ENCODE measurements at places on chromosomes 1 and 21.

- DNase-seq, result no peak
Observed at GRCh38 chr1:193411215-193411614, 224.8 kb upstream of the B3GALT2 start.

DNA sequence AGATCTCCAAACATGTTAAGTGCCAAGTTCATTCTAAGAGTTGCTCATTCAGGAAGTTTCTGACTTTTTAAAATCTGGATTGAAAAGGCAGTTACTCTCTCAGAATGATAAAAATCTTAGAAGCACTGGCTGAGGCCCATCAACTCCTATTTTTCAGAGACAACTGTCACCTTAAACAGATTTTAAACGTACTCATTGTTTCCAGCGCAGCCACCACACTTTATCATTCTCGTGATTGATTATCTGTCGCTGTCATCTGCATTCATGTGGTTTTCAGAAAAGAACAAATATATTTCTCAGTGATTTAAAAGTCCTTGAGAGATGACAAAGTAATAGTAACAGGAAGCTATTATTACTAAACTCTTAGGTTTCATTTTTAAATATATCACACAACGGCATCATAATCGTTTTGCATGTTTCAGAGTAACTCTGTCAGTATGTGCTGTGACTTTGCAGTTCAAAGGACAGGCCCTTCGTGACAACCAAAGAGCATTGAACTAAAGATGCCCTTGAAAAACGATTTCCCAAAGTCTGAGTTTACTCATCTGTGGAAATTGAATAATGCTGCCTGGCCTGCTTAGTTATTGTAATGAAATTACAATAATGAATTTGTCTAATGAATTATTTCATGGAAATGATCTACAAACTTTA is 14.9 kb upstream of the KCNK1 start:
- no peak for DNase-seq

DNA sequence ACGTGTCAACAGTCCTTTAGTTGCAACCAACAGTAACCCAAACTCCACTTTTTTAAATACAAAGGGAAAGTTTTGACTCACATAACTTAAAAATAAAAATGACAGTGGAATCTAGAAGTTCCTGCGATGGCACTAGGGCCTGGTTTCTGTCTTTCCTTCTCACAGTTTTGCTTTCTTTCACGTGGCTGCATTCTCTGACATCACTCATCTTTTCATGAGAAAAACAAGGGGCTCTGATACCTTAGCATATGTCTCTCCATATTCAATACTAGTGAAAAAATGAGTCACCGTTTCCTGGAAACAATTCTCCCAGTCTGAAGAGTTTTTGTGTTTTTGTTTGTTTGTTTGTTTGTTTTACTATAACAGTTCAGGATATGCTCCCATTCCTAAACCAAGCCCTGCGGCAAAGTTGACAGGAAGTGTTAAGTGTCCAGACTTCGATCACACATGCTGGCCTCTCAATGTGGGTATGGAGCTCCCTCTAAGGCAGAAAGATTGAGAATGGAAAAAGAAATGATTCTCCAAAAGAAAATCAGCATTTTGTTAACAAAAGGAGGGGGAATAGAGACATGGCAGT is 483.3 kb downstream of the TTLL7 start:
- no peak for DNase-seq

GRCh38 chr1:229230140-229230892 is 40.6 kb upstream of the RAB4A start:
- no peak for DNase-seq

DNA sequence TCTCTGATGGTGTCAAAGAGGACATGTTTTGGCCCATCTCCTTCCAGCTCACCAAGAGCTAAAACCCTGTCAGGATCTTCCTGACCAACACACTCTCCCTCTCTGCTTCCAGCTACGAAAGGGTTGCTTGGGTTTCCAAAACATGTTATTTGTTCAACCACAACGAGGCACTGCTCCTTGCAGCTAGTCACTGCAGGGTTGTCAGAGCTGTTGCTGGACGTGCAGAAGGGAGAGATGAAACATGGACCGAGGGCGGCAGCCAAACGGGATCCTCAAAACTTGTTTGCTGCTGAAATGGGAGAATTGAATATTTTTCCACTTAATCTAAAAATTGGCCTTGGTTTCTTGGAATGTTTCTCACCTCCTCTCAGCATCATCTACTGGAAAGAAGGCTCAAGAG is 12.4 kb downstream of the ZBTB18 start:
- no peak for DNase-seq

DNA sequence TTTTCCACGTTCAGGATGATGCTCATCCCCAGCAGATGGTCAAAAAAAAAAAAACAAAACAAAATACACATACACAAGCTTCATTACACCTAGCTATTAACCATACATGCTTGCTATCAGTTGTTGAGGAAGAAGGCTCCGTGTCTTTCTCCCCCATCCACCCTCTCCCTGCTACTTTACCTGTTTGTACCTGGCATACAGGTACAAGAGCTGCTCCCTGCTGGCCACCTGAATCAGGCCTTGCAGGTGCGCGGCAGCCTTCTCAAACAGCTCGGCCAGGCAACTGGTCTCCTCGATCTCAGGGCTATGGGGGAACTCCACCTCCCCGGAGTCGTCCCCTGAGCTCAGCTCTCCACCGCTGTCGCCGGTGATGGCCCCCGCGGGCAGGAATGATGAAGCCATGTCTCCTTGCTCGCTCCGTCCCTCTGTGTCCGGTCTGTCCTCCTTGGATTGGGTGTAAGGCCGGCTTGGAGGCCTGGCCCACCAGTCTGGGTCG is 464 bp downstream of the ACBD6 start:
- DNase-seq, result no peak

DNA sequence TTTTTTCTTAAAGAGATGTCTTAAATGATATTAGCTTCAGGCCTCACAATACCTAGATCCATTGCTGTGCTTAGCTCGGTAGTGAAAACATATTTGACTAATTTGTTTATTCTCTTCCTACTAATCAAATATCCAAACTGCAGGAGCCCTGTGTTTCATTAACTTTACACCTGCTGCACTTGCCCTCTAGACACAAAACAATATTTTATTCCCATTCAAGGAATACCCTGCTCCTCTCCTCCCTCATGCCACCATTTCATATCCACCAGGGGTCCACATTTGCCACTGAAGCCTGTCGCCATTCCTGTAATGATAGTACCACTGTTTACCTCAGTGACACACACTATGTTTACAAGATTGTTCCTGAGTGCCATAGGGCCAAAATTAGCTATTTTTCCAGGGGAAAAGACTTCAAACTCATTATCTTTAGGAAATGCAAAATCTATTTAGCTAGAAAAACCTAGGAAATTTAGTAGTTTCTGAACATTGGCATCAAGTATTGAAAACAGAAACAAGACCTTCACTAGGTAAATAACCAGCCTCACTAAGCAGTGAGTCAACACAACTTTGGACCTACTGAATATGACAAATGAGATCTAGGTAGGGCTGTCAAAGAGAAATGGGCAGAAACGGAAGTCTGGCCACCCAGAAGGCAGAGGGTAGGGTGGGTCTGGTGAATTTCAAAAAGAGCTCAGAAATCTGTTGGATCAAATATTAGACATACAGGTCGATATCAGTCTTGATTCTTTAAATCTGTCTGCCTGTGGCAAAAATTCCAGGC is 134.6 kb upstream of the KCNK1 start:
- DNase-seq, result no peak

DNA sequence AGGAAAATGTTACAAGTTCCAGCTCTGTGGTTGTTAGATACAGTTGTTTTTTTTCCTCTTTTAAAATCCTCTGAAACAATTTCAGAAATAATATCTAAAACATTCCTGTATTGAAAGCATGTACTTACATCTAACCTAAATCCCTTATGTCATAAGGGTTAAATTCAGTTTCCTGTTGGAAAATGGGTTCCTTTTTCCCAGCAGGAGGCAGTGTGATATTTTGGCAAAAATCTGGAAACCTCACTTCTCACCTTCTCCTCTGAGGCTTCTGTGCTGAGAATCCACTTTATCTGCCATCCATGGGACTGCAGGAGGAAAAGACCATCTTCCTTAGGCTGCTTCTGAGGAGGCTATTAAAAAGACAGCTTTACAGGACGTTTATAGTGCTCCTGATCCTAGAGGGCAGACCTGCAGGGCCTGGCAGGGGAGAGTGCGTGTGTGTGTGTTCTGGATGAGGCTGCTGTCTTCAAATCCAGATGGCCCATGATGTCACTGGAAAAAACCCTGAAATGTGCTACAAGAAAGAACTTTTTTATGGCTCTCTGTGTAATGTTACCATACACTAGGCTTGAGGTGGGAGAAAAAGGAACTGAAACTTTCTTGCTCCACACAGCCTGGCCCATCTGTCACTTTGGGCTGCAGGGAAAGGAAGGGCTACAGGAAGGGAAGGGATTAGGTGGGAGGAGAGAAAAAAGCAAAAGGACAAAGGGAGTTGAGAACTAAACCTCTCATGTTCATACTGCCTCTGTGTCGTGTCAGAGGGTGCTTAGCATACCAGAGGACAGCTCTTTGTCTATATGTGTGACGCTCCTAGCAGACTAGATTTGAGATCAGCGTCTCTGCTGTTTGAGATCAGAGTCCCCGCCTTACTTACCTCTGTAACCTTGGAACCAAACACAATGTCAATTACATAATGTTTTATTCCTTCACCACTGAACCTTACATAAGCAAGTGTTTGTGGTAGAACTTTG is 379.2 kb upstream of the SPAG17 start:
- no peak for DNase-seq

DNA sequence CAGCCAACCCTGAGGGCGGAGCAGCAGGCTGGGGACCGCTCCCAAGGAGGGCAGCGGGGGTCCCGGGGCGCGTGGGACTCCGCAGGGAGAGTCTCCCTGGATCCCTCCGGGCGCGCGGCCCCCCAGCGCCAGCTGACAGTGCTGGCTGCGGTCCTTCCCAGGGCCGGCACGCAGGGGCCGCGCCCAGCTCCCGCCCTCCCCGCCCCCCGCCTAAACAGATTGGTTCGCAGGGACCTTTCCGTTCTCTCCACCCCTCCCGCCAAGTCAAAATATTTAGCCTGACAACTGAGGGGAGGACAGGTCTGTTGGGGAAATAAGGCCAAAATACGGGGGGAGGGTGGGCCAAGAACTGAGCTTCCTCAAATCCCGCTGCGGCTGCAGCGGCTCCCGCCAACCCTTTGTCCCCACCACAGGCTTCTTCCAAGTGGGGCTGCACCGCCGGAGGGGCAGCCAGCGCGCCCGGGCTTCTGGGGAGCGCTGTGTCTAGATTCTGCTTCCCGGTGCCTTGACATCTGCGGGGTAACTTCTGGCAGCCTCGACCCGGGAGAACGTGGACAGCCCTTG is at the start of gene INSRR:
TSS of gene INSRR (minus strand) at position 159 of the 564 bp plus-strand sequence. CDS start 496 bp downstream, outside the sequence.
- DNase-seq, result no peak

- DNase-seq, result no peak
Observed at GRCh38 chr1:177863796-177864195, 106.1 kb downstream of the SEC16B start.

- DNase-seq, result no peak
Observed at GRCh38 chr1:25467193-25467592, 36.5 kb downstream of the MACO1 start.

DNA sequence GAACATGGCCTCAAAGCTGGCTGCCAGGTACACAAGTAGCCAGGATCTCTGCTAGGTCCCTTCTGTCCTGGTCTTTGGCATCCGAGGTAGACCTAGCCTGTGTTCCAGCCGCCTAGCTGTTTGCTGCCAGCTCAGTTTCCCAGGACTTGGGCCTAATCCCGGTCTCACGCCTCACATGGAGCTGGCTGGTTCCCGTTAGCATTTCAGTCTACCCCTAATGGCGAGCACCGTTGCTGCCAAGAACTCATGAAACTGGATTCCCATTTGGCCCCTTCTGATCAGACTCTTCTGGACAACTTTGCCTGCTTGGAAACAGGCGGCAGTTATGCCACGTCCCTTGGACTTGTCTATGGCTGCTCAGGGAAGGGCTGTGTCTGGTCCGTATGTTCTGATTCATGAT is 26.2 kb upstream of the HHAT start:
- no peak for DNase-seq
